ENCODE measurements at places on chromosomes 7 and 10.

DNA sequence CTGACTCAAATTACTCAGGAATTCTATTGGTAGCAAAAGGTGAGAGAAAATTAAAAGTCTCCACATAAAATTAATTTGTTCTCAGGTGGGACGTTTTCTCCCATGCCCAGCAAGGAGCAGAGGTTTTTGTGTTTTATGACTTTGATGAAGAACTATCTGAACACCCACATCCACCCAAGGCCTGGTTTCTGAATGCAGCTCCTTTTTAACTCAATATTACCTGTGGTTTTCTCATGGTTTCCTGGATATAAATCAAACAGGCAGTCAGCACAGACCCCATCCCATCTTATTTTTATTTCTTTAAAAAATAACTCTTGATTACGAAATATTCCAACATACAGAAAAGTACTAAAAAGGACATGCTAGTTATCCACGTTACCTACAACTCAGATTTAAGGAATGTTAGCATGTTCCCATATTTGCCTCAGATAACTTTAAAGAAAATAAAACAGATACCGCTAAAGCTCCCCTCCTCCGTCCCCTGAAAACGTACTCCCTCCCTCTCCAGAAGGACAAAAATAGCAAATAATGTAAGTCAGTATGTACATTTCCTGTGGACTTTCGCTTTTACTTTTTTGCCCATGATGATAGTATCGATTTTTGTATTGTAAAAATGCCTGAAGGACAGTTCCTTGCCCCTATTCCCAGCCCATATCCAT, 43.4 kb downstream of the GLI3 start:
- DNase-seq: no peak

DNA sequence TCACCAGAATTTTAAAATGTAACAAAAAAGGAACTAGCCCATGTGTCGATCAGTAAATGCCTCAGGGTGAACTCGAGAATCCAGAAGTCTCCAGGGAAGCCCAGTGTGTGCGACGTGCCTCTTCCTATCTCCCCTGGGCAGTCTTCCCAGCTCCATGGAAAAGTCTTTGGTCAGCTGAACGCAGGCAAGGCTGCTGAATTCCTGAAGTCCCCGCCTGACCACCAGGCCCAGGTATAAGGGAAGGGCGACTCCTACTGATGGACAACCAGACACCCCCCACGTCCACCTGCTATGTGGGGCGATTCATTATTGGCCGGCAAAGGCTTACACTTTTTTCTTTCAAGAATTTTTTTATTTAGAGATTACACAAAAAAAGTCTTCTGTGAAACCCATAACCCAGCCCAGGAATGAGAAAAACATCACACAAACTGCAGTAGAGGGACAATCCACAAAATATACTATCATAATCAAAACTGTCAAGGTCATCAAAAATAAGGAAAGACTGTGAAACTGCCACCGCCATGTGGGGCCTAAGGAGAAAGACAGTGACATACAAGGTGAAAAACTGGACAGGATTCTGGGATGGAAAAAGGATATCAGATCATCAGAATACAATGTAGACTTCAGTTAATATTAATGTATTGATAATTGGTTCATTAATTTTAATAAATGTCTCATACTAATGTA, 93.5 kb downstream of the CTBP2 start:
- no peak for DNase-seq

GRCh38 chr10:49118430-49119074, 3.2 kb upstream of the VSTM4 start:
- DNase-seq: no peak

- no peak for DNase-seq
Observed at GRCh38 chr7:119720541-119720940, 552.4 kb upstream of the KCND2 start.

- no peak for DNase-seq
Observed at GRCh38 chr7:100221767-100222444, 2.2 kb downstream of the PVRIG start.
